Posterior cingulate gyrus (tissue), 11 donors: ENCODE measurements at places on chromosomes 5 and 9.

GRCh38 chr5:145856285-145856818, 16.5 kb downstream of the GRXCR2 start:
- DNase-seq, result no peak

DNA sequence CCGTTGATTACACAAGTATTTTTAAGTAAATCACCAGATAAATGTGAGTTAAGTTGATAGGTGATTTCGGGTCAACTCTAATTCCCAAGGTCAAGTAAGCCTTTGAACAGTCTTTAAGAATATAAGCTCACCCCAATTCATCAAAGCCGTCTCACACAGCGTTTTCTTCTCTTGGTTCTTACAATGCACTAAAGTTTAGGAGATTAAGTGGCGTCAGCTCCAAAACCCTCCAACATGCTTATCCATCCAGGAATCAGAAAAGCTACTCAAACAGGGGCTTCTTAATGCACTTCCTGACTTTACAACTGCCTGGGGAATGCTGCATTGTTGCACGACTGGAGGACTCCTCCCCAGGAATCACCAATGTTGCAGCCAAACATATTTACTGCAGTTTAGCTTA, 206.2 kb upstream of the EFNA5 start:
- no peak for DNase-seq

DNA sequence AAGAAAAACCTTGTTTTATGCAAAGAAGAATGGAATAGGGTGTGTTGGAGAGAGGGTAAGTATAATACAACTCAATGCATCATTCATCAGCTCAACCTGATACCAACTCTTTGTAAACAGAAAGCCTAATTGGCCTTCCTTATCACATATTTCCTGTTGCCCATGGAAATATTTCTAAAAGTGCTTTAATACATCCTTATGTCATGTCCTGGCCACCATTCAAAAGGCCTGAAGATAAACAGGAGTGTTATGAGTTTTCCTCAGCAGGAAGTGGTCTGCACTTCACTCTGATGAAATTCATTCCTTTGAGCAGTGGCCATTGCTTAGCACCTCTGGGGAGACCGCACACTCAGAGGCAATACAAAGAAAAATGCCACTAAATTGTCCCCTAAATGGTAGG, 511.2 kb downstream of the SEMA5A start:
- DNase-seq, result no peak

DNA sequence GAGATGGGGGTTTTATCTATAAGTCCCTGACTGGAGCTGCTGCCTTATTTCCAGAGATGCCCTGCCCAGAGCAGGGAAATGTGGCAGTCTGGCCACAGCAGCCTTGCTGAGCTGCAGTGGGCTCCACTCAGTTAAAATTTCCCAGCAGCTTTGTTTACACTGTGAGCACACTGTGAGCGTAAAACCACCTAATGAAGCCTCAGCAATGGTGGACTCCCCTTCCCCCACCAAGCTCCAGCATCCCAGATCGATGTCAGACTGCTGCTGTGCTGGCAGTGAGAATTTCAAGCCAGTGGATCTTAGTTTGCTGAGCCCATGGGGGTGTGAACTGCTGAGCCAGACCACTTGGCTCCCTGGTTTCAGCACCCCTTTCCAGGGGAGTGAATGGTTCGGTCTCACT, 208.7 kb upstream of the RAI14 start:
- no peak for DNase-seq

DNA sequence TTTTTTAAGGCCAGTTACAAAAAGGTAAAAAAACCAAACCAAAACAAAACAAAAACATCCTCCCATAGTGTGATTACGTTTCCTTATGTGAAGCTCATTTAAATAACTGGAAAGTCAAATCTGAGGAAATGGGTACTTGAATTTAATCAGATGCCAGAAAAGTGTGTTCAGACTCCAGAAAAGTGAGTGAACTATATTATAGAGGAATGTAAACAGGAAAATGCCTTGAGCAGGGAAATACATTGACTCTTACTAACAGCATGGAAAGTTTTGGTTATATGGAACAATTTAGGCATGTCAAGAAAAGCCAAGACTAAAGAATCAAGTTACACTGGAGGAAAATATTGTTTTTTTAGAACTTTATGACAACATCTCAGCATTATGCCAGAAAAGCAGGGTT, 37.8 kb upstream of the RNF20 start:
- DNase-seq, result no peak

DNA sequence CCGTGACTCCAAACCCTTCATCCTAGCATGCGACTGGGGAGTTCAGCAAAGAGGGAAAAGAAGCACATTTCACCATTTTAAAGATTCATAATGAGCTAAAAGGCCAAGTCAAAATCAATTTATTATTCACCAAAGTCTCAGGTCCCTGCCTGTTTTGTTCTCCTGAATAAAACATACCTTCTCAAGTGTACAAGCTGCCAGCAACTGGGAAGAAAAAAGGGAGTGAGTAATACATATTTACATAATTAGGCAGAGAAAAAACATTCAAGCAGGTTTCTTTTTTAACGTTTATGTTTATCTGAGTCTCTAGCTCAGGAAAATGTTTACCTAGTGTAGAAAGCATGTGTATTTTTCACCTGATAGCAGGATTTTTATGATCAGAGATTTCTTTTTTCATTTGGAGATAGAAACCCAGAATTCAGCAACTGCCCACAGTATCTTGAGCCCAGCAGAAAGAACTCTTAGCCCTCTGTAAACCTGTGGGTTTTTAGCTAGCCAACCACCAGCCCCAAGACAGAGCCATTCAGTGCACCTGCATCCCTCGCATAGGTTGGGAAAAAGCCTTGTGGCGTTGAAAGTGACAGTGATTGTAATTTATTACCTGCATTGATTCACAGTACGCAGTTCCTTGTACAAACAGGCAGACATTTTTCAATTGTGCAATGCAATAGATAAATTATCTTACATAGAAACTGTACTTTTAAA, 117.9 kb upstream of the GRIA1 start:
- DNase-seq, result no peak

DNA sequence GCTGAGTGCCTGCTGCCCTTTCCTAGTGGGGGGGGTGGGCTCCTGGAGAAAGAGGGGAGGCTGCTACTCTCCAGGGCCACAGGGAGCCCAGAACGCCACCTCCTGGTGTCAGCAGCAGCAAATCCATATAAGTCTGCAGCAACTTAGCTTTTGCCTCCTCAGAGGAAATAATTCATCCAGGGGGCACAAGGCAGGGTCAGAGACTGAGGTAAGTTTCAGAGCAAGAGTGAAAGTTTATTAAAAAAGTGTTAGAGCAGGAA, 4.0 kb upstream of the CLPTM1L start:
- DNase-seq, result no peak

- no peak for DNase-seq
These were observed 255.2 kb downstream of the SGCD start for GRCh38 chr5:156582193-156582598.

GRCh38 chr5:158014372-158014771, 155.4 kb upstream of the CLINT1 start:
- DNase-seq, result no peak

GRCh38 chr5:34998058-34998789, 49.5 kb downstream of the AGXT2 start:
- no peak for DNase-seq

- no peak for DNase-seq
These were observed 116.0 kb downstream of the UNC13B start for GRCh38 chr9:35277628-35278359.

DNA sequence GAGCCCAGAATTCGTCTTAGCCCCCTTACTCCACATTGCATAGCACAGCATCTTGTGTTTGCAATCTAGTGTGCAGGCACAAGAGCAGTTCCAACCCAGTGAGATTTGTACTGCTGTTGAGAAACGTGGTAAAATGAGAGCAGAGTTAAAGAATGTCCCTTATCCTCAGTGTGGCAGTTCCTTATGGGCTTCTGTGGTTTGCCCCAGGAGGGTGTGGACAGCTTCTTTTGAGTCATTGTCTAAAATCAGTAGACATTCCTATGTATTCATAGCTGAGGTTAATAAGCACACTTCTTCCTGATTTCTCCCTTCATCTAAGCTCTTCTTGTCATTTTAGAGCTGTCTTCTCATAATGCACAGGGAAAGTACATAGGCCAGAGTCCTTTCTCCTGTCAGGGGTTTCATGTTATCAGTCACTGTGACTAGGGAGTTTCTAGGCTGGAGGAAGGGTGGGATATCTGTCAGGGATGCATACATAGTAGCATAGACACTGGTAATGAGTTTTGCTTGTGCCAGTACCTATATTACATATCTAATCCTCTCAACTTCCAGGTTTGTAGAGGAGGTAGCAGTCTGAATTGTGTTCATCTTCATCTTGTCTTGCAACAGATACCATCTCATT, 2.0 kb upstream of the CAVIN4 start:
- no peak for DNase-seq

DNA sequence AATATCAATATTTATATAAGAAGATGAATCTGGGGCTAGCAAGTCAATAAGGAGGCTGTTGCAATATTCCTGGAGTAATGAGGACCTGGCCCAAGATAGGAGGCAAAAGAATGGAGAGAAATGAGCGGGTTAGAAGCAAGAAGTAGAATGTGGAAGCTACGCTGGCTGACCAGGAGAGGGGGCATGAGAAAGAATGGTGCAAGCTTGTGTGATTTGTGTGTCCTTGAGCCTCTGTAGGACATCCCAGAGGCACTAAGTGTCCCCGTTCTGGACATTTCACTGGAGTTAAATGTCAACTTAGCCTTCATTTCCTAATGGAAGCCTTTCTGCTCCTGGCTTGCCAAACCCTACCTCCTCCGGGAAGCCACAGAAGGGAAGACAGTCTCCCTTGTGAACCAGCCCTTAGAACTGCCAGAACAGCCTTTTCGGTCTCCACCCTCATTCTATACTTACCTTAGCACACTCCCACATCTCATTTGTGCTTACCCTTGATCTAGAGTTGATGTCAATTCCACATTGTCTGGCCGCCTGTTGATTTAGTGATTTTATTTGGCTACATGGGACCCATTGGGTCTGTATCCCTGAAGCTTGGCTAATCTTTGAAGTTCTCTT, 6.7 kb upstream of the PDE6A start:
- no peak for DNase-seq

- no peak for DNase-seq
These were observed 10.6 kb downstream of the DDX46 start for GRCh38 chr5:134769206-134769605.

DNA sequence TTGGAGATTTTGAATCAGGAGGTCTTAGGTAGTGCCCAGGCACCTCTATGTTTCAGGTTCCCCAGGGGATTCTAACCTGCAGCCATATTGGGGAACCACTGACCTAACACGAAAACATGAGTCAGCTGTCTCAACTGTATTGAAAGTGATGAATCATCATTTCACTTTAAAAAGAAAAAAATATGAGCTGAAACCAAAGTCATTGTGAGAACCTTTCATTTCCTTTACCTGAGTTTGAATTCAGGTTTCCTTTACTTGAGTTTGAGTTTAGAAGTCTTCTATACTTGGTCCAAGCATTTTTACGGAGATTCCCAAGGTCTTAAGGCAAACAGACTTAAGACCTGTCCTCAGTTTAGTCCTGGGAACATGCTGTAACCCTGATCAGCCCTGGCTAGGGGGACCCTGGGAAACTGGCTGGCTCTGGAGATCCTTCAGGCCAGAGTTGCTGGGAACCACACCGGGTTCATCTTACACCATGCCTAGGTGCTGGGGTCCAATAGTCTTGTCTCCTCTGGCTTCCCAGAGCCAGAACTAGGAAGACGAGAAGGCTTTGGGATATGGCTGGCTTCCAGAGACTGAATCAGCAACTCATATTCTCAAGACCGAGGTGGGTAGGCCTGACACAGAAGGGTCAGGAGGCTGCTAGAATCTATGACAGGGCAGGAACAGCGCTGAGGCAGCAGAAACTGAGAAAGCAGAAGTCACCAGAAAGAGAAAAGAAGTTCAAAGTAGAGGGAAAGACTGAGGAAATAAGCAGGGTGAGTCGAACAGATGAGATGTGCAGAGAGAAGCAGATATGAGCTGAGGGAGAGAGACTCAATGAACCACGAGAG, 16.4 kb upstream of the PDCD1LG2 start:
- DNase-seq, result no peak
